ENCODE measurements at places on chromosomes 16 and 17. TPM values are rescaled to one million over a fixed set of nuclear protein-coding genes. Genes with fewer than 3 reads are reported as not detected.

The CLEC3A gene
- total RNA-seq, result not detected

The VASN gene
- total RNA-seq, result 2.5 TPM

DNA sequence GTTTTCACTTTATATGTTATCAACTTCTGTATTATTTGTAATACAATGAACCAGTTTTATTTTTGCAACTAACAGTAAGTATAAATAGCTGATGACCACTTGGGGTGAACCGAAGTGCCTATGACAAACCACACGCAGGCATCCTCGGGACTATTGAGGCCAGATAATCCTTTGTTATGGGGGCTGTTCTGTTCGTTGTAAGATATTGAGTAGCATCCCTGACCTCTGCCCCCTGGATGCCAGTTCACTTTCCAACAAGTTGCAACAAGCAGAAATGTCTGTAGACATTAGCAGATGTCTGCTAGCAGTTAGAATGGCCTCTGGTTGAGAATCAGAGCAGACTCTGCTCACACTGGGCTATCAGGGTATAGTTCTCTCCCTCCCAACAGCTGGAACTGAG is 277.0 kb downstream of the WWOX start:
- DNase-seq, result no peak

DNA sequence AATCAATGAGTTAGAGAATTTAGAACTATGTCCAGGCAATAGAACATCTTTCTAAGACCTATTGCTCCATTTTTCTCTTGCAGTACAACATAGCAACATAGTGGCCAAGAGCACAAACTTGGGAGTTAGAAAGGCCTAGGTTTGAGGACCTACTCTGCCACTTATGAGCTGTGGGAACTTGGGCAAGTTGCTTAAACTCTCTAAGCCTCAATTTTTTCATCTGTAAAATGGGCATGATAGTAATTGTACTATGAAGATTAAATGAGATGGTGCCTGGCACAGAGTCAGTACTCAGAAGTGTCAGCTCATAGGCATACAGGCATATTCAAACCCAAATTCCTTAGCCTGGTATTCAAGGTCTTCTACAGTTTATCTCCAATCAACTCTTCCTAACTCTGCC is 25.1 kb downstream of the IRX5 start:
- DNase-seq, result no peak

DNA sequence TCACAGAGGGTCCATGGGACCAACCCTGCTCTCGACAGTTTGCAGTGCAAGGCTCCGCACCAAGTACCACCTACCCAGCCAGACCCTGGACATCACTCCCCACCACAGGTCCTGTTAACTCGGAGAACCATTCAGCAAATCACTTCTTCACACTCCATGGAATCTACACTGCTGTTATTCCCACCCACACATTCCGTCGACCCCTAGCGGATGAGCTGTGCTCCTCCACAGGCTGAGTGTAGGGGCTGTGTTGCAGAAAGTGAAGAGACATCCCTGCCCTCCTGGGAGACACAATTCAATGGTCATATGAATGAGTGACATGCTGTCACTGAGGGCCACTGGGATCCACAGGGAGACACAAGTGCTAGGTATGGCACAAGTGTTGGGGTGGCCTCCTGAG is 27.5 kb downstream of the MPG start:
- no peak for DNase-seq

The CIAO3 gene
- total RNA-seq, result 30.9 TPM

GRCh38 chr17:42517516-42517915 is 18.5 kb upstream of the NAGLU start:
- peak; percentile 91 for DNase-seq

DNA sequence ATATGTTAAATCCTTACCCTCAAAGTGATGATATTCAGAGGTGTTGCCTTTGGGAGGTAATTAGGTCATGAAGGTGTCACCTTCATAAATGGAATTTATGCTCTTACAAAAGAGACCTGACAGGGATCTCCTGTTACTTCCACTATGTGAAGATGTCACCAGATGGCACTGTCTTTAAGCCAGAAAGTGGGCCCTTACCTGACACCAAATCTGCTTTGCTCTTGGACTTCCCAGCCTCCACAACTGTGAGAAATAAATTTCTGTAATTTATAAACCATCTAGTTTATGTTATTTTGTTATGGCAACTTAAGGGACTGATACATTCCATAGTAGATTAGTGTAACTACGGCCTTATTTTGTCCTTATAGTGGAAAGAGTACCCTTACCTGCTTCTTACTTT is 358.3 kb upstream of the SALL1 start:
- DNase-seq, result no peak

DNA sequence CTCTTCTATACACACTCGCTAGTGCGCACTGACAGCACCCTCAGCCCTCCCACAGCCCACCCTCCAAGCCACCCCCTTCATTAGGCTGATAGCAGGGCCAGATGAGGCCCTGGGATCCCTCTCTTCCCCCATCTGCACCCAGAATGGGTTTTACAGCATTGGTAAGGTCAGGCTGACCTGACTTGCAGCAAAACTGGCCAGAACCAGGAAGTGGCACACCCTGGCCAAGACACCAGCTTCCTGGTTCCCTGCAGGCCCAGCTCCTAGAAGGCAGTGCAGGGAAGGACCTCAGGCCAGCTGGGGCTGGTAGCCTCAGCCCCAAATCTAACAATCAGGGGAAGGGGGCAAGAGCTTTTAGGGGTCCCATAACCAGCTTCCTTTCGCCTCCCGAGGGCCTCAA is 50.0 kb upstream of the MRPS23 start:
- no peak for DNase-seq

GRCh38 chr16:75632857-75633256 is 9.8 kb upstream of the ADAT1 start:
- no peak for DNase-seq

- no peak for DNase-seq
Measured at GRCh38 chr17:66763056-66763455, 71.9 kb upstream of the CACNG5 start.

- no peak for DNase-seq
Measured at GRCh38 chr17:80036715-80037477, 454 bp downstream of the CCDC40 start.

- no peak for DNase-seq
Measured at GRCh38 chr17:61366076-61366714, 33.4 kb upstream of the TBX2 start.

The C1QTNF8 gene
- not detected for total RNA-seq

The CCL16 gene
- total RNA-seq, result not detected

DNA sequence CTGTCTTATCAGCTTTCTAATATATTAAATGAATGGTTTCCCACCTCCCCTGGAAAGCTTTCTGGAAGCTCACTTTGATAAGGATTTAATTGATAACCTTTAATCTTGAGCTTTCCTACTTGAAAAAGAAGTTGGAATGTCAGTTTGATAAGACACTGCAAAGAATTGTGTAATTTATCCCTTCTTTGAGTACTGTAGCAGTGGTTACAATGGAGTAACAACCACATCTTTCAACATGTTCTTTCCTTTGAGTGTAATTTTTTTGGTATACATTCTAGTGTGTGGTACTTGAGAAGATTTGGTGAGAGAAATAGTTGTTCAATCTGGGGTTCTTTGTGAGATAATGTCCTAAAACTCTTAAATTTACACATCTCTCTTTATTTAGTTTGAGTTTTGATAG is 43.4 kb downstream of the CPD start:
- no peak for DNase-seq

- DNase-seq, result no peak
Measured at GRCh38 chr16:72689851-72690250, 358.1 kb downstream of the ZFHX3 start.

- no peak for DNase-seq
Measured at GRCh38 chr16:47230296-47230695, 86.6 kb upstream of the NETO2 start.

The CCL8 gene
- total RNA-seq, result not detected

The BCKDK gene
- 34.8 TPM for total RNA-seq

GRCh38 chr17:52986056-52986662 is 827.6 kb upstream of the CA10 start:
- no peak for DNase-seq

DNA sequence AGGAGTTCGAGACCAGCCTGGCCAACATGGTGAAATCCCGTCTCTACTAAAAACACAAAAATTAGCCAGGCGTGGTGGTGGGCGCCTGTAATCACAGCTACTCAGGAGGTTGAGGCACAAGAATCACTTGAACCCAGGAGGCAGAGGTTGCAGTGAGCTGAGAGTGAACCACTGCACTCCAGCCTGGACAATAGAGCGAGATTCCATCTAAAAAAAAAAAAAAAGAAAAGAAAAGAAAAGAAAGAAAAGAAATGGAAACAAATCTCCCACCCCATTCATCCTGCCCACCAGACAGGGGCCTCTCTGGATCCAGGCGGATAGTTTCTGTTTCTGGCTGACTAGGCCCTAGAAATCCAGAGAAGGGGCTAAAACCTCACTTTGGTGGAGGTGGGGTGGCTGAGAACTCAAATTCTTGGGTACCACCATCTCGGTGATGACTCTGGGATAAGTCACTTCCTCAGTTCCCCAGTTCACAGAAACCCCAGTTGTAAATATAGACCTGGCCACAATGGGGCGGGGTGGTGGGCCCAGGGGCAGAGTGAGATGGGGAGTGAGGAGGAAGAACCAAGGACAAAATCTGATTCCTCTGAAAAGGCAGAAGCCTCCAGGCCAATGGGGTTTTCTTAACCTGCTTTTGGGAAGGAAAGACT is 22.2 kb downstream of the SOCS1 start:
- DNase-seq, result peak; percentile 55

The TNFSF12 gene
- total RNA-seq, result 0.56 TPM

- DNase-seq, result no peak
Measured at GRCh38 chr16:55292491-55292890, 31.5 kb upstream of the IRX6 start.

The CHST4 gene
- total RNA-seq, result 0.07 TPM

DNA sequence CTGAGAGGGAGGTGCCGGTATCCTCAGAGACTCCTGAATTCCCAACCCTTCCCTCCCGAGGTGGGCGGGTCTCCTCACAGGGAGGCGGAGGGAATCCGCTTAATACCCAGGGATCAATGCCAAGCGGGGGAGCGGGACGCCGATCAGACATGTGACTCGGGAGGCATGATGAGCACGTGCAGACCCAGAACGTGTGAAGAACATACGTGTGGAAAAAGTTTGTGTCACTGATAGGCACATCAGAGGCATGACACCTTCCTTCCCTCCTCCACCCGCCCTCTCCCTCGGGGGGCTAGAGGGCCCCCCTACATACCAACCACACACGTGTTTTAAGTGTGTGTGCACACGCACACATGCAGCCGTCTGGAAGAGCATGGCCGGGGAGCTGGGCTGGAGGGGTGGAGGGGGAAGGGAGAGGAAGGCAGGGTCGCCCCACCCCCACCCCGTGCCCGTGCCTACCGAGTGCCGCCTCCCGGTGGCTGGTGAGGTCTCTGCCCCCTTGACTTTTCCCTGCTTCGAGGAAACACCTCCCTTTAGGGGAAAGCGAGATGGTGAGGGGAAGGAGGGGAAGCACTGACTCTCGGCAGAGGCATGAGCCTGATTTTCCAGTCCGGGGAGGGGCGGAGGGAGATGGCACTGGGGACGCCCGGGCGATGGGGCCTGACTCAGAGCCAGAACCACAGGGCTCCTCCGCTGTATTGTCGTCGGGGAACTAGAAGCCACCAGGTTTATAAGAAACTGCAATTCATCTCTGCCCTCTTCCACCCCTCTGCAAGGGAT is 12.1 kb upstream of the TBX21 start:
- DNase-seq, result no peak

The FASN gene
- total RNA-seq, result 605 TPM

The MMP2 gene
- 1.4 TPM for total RNA-seq

- peak; percentile 93 for DNase-seq
Measured at GRCh38 chr16:10552998-10553491, 27.4 kb downstream of the EMP2 start.

The ABCC3 gene
- 0.34 TPM for total RNA-seq

The C17orf78 gene
- total RNA-seq, result not detected

DNA sequence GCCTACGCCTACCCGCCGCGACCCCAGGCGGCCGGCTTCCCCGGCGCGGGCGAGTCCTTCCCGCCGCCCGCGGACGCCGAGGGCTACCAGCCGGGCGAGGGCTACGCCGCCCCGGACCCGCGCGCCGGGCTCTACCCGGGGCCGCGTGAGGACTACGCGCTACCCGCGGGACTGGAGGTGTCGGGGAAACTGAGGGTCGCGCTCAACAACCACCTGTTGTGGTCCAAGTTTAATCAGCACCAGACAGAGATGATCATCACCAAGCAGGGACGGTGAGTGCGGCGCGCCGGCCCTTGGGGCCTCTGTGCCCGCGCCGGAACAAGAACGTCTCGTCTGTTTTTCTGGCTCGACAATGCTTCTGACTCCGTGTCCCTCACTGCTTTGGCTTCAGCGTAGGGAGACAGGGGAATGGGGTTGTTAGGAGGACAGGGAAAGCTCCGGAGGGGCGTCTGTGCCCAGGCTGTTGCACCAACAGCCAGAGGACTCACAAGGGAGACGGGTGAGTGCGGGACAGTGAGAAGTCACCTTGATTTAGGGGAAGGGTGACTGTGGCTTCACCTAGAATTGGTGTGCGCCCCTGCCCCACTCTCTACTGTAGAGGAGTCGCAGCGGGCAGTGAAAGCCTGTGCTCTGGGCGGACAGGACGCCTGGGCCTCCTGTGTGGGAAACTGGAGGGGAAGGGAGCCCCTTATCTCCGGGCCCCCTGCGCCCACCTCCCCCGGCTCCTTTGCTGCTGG is 806 bp downstream of the TBX21 start:
- no peak for DNase-seq

- DNase-seq, result no peak
Measured at GRCh38 chr17:49630113-49630900, 47.6 kb downstream of the SPOP start.

GRCh38 chr17:45172232-45172540 is 10.5 kb downstream of the HEXIM2 start:
- DNase-seq, result no peak

All from K562 (cell line).